Hepatocyte (in vitro differentiated cells): ENCODE measurements at places on chromosomes 3 and 15. TPM values are rescaled to one million over a fixed set of nuclear protein-coding genes. Genes with fewer than 3 reads are reported as not detected.

RGMA gene
- 2.5 and 2.8 TPM in 2 replicates for polyA plus RNA-seq

FETUB gene
- polyA plus RNA-seq = 3.2 and 5.8 TPM in 2 replicates

DNA sequence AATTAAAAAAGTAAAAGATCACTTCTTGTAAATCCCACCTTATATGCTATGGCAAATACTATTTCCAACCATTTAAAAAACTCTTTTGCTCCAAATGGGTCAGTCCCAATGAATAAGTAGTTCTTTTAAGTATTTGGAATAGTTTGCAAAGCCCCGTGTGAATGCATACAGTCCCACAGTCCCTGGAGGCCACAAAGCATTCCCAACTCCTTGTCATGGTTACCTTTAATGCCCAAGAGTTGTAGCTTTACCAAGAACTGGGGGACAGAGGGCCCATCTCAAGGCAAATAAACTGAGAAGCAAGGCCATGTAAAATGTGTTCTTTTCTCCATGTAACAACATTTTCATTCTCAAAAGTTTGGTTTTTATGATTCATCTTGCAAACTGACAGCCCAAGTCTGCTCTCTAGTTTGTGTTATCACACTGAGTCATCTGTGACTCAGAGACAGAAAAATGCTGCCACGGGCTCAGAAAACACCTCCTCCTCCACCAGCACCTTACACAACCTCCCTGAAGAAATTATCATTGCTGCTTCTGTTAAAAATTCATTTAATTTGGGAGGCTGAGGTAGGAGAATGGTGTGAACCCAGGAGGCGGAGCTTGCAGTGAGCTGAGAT lies 336.2 kb downstream of the ERC2 start:
- H3K27ac ChIP-seq = peak overlapping the region; percentile 57
- peak; percentile 76 for DNase-seq
- no peak overlapping the region for H3K4me3 ChIP-seq
- H3K4me1 ChIP-seq = peaks cover 20% of the 10 kb centered on the region
- H3K27me3 ChIP-seq = no peaks in the 10 kb centered on the region
- H3K36me3 ChIP-seq = no peaks in the 10 kb centered on the region

LRTM1 gene
- polyA plus RNA-seq = 0.23 TPM in 1 of 2 replicates, not detected in the other

DNA sequence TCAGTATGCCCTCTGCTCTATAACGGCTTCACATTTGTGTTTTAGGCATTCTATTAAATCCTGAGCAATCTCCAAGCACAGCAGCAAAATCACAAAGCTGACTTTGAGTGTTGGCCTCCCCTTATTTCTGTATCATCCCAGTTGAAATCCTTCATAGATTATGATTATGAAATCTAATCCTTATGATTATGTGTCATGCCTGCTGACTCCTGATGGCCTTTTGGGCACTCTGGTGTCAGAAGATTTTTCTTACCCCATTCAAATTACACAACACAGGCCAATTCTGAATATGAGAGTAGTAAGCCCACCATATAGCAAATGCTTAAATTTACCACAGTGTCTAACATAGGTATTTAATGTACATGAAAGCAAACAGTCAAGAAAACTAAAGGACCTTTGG lies 34.3 kb downstream of the CDV3 start:
- DNase-seq = no peak
- H3K36me3 ChIP-seq = no peaks in the 10 kb centered on the region
- no peaks in the 10 kb centered on the region for H3K27me3 ChIP-seq
- H3K4me3 ChIP-seq = no peak overlapping the region
- no peaks in the 10 kb centered on the region for H3K4me1 ChIP-seq
- no peak overlapping the region for H3K27ac ChIP-seq

CTXN2 gene
- not detected in 2 replicates for polyA plus RNA-seq

GRCh38 chr15:67917037-67917436 lies 77.2 kb upstream of the RNU6-1 start:
- H3K27ac ChIP-seq = peak overlapping the region; percentile 94
- H3K27me3 ChIP-seq = no peaks in the 10 kb centered on the region
- H3K36me3 ChIP-seq = no peaks in the 10 kb centered on the region
- DNase-seq = peak; percentile 32
- peaks cover 47% of the 10 kb centered on the region for H3K4me1 ChIP-seq

- H3K27me3 ChIP-seq = no peaks in the 10 kb centered on the region
- H3K27ac ChIP-seq = no peak overlapping the region
- no peaks in the 10 kb centered on the region for H3K36me3 ChIP-seq
Observed at GRCh38 chr15:93861956-93862741, 369.2 kb upstream of the MCTP2 start.

- no peaks in the 10 kb centered on the region for H3K36me3 ChIP-seq
- no peak overlapping the region for H3K4me3 ChIP-seq
Observed at GRCh38 chr15:70794596-70795310, 31.4 kb upstream of the UACA start.
